ENCODE measurements at places on chromosomes 5 and 9.
A peak's percentile ranks its signal among the peaks of the same experiment; 100 is the strongest.

DNA sequence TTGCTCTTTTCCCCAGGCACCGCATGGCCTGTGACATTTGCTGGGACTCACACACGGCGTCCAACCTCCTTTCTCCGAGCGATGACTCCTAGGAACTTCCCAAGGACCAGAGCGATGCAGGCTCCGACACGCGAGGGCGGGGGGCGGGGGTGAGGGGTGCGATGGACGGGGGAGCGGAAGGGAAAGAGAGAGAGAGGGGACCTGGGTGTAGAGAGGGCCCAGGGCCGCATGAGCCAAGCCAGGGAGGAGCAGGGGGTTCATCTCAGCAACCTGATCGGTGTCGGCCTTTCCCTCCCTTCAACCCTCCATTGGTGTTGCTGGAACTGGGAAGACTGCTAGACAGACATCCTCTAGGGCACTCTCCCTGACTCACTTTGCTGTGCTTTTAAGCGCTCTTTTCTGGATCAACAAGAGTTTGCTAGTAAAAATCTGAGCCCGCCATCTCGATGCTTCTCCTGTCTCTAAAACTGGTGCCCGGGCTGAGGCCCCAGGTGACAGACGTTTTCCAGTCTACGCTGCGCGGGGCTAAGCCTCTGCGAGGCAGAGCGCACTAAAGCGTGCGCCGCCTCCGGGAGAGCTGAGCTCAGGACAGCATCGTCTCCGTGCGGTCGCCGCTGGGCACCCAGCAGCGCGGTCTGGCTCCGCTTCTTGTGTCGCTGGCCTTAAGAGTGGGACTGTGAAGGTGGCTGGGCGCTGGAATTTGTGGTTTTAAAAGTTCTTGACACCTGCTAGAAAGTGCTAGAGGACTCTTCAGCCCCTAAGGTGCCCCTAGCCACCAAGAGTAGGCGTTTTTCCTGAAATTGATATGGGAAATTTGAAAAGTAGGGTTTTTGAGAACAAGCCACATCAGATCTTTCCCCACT, 1.0 kb upstream of the TSLP start:
- no peak for DNase-seq

- DNase-seq, result no peak
Observed at GRCh38 chr5:104928906-104929520, 1366.4 kb upstream of the NUDT12 start.

DNA sequence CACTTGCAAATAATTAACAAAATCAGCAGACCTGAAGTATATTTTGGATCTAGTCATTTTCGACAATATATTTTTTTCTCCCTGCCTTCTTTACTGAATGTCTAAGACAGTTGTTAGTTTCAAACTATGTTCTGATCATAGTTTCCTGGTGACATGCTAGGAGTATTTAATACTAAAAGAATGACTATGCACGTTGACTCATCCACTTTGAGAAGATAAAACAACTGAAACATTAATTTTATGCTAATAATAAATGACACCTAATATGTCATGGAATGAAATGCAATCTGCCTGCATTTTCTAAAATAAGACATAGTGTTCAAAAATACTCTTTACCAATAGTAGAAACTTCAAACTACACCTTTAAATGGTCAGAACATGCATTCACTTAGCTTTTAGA, 2123.7 kb upstream of the C9orf72 start:
- DNase-seq, result no peak

- DNase-seq, result no peak
Observed at GRCh38 chr5:160793530-160793899, 58.5 kb downstream of the ATP10B start.

DNA sequence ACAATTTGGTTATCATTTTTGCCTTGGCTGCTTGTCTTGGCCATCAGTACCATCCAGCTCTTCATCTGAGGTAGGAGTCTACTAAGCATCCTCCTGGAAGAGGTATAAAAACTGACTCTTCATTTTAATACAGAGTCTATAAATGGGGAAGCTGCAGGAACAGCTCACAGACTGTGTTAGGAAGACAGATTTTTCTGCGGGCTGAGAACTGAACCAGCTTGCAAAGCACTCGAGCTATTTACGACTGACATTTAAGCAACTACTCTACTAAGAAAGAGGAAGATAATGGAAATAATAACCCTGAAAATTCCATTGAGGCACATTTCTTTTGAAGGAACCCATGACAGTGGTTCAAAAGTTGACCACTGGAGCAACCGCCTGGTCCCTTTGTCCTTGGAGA, 314.5 kb upstream of the RFX3 start:
- DNase-seq, result no peak

- DNase-seq, result no peak
Observed at GRCh38 chr5:76204713-76205112, 121.5 kb downstream of the SV2C start.

- no peak for DNase-seq
Observed at GRCh38 chr9:131997779-131998178, 81.9 kb downstream of the MED27 start.

DNA sequence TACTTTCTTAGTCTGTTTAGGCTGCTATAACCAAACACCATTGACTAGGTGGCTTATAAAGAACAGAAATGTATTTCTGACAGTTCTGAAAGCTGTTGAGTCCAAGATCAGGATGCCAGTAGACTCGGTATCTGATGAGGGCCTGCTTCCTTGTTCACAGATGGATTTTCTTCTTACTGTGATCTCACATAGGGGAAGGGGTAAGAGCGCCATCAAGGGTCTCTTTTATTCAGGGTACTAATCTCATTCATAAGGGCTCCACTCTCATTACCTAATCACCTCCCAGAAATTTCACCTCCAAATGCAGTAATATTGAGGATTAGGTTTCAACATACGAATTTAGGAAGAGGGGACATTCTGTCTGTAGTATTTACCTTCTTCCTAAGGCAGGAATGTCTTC, 384.0 kb upstream of the DMAC1 start:
- DNase-seq, result no peak

- peak; percentile 50 for DNase-seq
Observed at GRCh38 chr9:34701023-34701768, 8.7 kb downstream of the CCL21 start.

DNA sequence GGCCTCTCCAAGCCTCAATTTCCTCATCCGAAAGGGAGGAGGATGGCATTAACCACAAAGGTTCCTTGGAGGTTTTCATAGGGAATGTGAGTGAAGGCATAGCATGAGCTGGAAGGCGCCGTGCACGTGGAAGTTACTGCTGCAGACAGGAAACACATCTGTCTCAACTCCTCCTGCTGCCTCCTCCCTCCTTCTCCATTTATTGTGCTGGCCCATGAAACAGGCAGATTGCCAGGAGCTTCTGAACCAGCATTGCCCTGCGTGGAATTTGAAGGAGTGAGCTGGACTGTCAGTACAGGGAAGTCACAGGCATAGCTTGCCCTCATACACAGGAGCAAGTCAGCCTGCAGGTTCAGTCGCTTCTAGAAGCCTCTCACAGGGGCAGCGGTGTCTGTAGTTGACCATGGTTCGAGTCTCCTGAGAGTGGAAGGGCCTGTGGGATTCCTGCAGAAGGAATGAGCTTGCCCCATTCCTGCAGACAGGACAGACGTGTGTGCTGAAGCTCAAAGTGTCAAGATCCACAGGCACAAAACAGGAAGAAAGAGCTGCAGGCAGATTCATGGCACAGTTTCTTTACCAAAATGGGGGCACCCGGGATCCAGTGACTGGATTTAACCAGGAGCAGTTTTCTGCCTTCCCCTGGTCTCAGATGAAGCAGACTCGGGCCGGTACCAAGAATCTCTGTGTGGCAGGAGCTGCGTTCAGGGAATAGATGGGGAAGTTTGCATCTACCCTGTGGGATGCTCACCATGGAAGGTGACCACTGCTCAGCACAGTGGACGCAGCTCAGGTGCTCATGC, 48.7 kb upstream of the CTSL start:
- DNase-seq, result no peak

DNA sequence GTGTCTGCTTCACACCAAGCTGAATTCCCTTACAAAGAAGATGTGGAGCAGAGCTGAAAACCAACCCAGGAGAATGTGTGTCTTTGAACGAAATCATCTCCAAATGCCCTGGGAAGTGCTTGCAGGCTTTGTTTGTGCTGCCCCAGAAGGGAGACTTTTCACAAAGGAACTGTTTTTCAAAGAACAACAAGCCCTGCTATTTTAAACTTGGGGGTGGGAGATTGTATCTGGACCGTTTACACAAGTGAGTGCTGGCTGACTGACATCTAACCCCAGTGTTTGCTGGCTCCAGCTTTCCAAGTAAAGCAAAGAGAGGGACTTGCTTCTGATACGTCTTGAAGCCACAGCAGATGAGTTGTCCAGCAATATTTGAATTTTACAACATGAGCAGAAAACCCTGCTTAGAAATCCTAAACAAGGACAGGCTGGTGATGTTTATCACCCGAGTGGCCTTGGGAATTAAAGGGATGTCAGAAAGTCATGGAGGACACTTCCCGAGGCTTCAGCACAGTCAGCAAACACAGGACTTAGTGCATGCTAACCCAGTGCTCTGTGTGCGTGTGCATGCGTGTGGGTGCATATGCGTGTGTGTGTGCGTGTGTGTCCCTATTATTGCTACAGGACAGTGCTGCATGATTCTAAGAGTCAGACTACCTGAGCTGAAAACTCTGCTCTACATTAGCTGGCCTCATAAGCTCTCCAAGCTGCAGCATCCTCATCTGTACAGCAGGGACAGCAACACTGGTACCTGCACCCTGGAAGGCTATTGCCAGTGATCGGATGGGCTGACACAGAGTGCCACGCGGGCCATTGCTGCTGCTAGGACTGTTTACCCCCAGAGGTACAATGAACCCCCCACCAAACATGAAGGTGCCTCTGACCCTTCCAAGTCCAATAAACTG, 1.4 kb downstream of the ADAMTS12 start:
- DNase-seq, result no peak

- DNase-seq, result peak; percentile 80
Observed at GRCh38 chr5:172771439-172772111, 580 bp upstream of the DUSP1 start.
